ENCODE measurements at places on chromosomes 16 and 17. TPM values are rescaled to one million over a fixed set of nuclear protein-coding genes. Genes with fewer than 3 reads are reported as not detected.

The PDILT gene
- not detected for total RNA-seq

The APOH gene
- total RNA-seq: 17.1 TPM

The TBC1D3G gene
- total RNA-seq: not detected

DNA sequence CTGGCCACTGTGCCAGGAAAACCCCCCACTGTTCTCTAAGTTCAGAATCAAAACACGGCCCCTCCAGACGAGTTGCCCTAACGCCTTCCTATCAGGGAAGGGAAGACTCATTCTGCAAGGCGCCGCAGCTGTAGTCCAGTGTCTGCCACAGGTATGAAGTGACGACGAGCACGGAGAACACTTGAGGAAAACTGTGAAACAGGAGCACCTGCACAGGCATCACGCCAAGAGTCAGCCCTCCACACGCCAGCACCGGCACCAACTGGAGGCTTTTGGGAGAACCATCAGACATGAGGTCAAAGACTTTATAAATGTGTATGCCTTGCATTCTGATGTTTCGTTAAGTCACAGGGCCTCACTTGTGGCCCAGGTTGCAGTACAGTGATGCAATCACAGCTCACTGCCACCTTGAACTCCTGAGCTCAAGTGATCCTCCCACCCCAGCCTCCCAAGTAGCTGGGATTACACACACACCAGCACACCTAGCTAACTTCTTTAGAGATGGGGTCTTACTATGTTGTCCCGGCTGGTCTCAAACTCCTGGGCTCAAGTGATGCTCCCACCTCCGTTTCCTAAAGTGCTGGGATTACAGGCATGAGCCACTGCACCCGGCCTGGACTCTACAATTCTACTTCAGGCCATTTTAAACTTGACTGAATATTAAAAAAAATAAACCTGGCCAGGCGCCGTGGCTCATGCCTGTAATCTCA is 22.9 kb downstream of the KLHDC4 start:
- H3K27me3 ChIP-seq: no peaks in the 10 kb centered on the region
- H3K36me3 ChIP-seq: peaks cover 65% of the 10 kb centered on the region
- no peaks in the 10 kb centered on the region for H3K4me1 ChIP-seq
- no peak overlapping the region for H3K27ac ChIP-seq
- no peak for DNase-seq
- no peak overlapping the region for H3K4me3 ChIP-seq

- H3K27me3 ChIP-seq: no peaks in the 10 kb centered on the region
- peaks cover 35% of the 10 kb centered on the region for H3K36me3 ChIP-seq
- H3K4me1 ChIP-seq: peaks cover 34% of the 10 kb centered on the region
- DNase-seq: peak; percentile 23
- no peak overlapping the region for H3K27ac ChIP-seq
- no peak overlapping the region for H3K4me3 ChIP-seq
Observed at GRCh38 chr17:50099003-50099402, 3.9 kb downstream of the PDK2 start.

All from lower lobe of right lung (tissue), 2 donors.